ENCODE measurements at places on chromosomes 5 and 9.

DNA sequence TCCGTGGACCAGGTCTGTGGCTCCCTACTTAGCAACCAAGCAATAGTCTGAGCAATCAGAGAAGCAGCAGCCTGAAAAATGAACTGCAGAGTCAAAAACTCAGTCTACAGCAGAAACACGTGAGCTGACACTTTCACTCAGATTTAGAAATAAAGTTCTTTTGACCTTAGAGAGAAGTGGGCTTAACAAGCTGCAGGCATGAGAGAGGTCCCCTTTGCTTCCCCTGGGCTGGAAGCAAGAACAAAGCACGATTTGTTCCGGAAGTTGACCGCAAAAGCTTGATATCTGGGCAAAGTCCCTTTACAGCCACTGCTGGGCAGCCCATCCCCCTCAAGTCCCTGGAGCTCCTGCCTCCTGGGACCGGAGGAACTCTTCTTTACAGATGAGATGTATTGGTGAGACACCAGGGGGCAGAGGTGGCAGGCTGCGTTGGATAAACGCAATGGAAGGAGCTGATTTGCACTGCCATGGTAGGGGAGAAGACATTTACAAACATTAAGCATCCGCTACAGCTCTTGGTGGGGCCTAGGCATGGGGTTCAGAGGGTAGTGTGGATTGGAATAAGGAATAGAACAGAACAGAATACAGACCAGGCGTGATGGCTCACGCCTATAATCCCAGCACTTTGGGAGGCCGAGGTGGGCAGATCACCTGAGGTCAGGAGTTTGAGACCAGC, 5.8 kb upstream of the SOWAHA start:
- no peak for DNase-seq

DNA sequence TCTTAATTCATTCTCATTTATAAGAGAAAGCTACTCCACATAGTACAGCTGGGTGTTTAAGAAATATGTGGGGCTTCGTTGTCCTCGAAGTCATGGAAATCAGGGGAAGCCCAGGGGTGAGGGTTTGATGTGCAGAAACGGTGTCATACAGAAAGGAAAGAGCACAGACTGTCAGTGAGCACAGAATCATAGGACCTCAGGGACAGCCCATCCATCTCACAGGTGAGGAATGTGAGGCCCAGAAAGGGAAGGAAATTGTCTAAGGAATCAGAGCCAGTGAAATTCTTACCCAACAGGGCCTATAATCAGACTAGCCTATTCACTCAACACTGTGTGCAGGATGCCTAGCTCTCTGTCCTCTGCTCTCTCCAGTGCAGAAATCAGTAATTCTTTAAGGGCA, 535.6 kb downstream of the SPOCK1 start:
- DNase-seq = no peak

DNA sequence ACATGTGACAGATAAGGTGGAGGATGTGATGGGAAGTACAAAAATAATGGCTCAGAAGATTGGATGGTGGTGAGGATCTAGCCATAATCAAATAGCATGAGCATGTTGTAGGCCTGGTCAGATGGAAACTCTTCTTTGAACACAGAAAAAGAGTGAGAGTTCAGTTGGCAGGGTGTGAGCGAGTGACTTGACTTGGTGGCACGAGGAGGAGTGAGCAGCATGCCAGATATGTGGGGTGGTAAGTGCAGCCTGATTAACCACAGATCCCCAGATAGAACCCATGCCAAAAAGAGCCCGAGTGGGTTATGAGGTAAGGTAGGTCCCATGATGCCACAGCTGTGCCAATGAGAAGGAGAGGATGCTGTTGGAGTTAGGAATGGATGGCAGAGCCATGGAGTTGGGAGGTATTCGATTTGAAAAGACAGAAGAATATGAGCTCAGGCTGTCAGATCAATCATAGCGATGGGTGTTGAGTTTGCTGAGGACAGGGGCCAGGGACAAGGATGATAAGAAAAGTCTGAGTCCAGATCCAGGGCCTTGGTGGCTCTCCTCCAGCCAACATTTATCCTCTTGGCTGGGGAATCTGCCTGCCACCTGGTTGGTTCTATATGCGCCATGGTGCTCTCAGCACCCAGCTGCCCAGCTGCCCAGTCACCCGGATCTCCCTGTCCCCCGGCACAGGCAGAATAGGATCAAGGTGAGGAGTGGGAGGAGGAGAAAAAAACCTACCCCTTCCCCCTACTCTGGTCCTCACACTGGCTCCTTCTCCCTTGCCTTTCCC, 16.5 kb downstream of the GARNL3 start:
- no peak for DNase-seq

DNA sequence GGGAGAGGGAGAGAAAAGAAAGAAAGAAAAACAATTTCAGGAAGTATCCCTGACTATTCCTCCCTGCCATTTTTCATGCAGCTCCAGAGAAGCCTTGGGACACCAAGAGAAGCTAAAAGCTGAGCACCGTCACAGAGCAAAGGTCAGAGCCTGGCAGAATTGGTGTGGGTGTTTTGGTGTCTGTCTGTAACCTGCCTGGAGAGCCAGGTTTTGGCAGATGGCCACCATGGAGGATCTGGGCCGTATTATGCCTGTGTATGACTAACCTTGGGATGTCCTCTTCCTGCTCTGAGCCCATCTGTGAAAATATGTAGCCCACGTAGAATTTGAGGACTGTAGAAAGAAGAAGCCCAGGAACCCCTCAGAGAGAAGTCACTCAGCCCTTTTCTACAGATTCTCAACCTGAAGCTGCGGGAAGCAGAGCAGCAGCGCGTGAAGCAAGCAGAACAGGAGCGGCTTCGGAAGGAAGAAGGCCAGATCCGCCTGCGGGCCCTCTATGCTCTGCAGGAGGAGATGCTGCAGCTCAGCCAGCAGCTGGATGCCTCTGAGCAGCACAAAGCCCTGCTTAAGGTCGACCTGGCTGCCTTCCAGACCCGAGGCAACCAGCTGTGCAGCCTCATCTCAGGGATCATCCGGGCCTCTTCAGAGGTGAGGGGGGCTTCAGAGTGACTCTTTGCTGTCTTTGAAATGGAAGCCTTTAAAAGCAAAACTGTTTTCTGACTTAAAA, 18.8 kb downstream of the GLE1 start:
- DNase-seq = no peak

DNA sequence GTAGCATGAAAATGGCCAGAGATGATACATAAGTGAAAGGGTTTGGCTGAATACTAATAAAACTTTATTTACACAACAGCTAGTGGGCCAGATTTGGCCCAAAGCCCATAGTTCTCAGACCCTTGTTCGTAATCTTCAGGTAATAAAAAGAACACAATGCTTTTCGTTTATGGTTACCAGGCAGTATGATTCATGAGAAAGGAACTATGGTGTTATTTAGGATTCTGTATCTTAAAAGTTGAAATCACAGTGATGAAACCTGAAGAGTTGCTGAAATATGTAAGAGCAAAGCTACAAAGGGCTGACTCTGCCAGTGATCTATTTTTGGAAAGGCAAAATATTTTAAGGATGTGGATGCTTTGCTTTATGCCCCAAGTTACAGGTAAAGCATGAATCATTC, 192.7 kb downstream of the SMC2 start:
- no peak for DNase-seq

DNA sequence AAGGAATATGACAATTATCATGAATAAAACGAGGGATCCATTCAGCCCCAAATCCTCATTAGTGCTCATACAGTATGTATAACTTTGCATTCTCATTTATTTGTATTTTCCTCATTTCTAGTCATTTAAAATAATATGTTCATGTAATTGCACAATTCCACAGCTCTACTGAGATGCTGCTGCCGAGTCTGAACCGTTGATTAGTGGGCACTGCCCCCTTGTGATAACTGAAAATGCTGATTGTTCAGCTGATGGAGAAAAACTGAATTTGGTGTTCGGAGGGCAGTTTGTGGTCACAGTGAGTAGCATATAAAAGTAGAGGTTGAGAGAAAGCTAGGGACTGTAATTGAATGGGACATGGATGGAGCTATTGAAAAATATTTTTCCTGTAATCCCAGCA, 12.2 kb upstream of the GPR151 start:
- DNase-seq = no peak

DNA sequence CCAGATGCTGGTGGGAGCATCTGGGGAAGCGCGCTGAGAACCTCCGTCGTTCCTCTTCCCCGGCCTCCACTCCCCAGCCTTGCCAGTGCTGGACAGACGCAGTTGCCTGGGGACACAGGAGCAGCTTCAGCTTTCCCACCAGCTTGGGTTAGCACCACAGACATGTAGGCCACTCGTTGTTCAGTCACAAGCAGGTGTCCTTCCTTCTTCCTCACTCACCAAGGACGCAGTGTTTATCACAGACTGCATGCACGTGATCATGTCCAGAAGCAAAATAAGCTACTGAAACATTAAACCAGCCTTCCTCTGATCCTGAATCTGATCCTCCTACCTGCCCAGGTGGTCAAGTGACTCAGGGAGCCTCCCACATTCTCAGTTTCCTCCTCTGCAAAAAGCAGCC, 232.9 kb downstream of the SYK start:
- DNase-seq = no peak

GRCh38 chr5:154221371-154221896, 30.9 kb downstream of the GALNT10 start:
- peak; percentile 25 for DNase-seq

All from stimulated activated CD8-positive, alpha-beta memory T cell treated with anti-CD3 and anti-CD28 coated beads, Interleukin-2, amount 100 ng/mL, for 48 hours (primary cell).